RPMI8226 (cell line): ENCODE measurements at places on chromosomes 1 and 21.

- DNase-seq, result no peak
Observed at GRCh38 chr21:27250366-27250765, 283.5 kb upstream of the ADAMTS5 start.

DNA sequence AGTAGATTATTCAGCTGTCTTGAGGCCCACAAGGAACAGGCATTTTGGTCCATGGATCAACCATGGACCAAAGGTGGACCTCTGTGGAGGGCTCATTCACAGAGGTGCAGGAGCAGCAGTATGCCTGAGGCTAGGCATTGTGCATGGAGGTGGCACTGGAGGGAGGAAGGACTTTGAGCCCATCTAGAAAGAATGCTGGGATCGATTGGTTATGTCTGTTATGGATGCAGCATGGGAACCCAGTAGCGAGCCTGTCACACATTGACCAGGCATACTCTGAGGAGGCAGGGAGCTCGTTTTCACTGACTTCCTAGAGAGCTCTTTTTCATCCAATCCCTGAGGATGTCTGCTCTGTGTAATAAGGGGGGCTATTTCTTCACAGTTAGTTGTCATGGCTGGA is 75.5 kb downstream of the KCNN3 start:
- no peak for DNase-seq

DNA sequence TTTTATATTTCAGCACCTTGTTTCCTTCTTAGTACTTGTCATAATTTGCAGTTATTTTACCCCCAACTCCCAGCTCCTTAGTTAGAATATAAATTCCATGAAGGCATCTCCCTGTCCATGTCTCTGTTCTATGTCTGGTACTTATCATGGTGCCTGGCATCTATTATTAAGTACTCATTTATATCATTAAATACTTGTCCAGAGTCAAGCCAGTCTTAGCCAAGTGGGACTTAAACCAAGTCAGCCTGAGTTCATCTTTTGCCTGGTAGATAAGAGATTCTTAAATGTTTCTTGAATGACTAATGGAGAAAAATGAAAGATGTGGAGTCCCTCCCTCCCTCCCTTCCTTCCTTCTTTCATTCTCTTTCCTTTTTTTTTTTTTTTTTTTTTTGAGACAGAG is 9.4 kb downstream of the SLC25A44 start:
- DNase-seq, result no peak

- DNase-seq, result no peak
Observed at GRCh38 chr1:110800079-110800478, 72.9 kb upstream of the CD53 start.

GRCh38 chr1:115198938-115199337 is 109.6 kb upstream of the TSPAN2 start:
- peak; percentile 21 for DNase-seq

- DNase-seq, result peak; percentile 35
Observed at GRCh38 chr1:87953732-87954344, 625.2 kb downstream of the LMO4 start.

DNA sequence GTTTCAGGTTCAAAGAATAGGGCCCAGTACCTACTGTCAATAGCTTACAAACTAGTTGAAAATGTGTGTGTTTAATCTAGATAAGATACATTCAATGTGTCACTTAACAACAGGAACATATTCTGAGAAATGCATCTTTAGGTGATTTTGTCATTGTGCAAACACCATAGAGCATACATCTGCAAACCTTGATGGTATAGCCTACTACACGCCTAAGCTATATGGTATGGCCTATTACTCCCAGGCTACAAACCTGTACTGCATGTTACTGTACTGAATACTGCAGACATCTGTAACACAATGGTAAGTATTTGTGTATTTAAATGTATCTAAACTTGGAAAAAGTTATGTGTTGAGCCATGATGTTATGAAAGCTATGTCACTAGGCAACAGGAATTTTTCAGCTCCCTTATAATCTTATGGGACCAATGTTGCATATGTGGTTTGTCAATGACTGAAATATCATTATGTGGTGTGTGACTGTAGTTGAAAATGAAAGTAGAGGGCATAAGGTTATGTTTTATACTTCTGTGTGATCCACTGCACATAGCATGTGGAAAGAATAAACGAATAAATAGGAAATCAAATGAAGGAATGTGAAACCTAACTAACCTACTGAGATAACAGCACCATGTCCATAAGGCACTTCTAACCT is 129.0 kb upstream of the CAMK1G start:
- no peak for DNase-seq

GRCh38 chr1:206496131-206496793 is 11.1 kb upstream of the RASSF5 start:
- peak; percentile 43 for DNase-seq

DNA sequence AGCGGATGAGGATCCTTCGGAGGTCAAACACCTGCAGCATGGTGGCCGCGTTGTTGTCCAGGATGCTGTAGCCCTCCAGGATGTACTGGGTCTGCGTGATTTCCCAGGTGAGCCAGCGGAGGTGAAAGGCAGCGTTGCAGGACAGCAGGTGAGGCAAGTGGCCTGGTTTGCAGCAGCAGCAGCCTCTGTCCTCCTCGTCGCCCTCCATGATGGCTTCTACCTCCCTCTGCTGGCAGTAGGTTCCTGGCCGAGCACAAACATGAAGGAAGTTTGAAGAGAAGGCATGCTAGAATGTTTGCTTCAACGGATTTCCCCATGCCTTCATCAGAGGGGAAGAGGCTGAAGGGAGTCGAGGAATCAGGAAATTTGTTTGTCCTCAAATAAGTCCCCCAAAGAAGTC is 74.7 kb downstream of the NTPCR start:
- peak; percentile 70 for DNase-seq

DNA sequence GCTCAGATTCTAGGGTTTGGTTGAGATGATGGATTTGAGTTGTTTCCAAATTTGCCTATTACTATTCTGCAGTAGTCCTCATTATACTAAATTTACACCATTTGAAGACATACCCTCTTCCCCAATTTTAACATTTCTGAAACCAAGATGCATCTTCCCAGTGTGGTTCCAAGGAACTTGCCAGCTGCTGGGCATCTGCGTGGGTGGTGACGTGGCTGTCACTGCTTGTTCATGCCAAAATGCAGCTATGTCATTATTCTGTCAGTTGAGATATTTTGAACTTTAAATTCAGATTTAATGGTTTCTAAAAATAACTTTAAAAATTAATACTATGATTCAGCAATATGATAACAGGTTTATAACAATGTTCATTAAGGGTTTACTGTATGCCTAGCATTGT is 1.2 kb downstream of the ZFP69 start:
- no peak for DNase-seq

DNA sequence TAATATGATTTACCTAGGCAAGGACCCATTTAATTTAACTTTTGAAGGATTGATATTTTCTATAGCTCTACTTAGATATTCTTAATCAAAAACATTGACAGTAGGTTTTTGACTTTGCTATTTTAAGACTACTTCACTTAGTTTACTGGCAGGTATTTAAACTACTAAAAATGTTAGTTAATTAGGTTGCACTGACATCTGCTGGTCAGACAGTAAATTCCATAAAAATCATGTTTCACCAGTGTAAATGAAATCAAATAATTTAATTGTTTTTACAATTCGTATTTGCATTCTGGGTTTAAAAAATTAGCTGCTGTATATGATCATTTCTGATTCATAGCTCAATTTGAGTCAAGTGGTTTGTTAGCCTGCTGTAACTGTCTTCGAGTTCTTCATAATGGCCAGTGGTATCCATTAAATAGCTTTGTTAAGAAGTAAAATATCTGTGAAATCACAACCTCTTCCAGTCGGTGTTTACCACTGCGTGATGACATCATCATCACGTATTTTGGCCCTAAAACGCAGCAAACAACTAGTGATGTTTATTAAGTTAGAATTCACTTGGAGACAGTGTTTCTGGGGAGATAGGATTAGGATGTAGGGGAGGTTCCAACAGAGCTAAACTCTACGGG is 26.2 kb downstream of the EXTL2 start:
- DNase-seq, result peak; percentile 8

DNA sequence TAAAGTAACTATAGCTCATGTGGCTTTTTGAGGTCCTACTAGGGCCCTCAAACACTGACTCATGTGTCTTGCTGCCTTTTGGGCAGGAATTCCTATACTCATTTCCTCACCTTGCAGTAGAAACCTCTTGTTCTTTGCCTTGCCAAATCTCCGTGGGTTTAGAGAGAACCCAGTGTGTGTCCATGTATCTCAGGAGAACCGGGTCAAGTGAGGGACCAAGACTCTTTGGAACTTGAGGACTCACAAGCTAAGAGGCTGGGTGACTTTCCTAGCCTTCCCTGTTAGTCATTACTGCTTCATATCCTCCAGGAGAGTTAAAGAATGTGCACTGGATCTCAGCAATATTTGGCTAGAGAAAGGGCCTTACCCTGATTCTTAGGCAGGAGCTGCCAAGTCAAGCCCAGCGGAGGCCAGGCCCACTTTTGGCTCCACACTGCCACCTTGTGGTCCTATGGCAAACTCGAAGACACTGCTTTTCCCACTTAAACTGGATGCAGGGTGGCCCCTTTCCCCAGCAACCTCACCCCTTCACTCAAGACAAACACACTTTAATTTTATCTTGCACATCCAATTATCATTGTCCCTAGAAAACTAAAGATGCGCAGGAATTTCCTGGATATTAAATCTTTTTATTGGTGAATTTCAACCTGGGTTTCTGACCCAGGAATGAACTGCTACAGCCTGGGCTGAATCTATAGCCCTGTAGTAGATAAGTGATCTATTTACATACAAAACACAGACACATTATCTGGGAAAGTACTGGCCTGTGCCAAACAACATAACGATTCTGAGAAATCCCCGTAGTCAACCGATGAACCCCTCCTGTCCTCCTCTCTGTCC is 10.6 kb downstream of the AVPR1B start:
- peak; percentile 88 for DNase-seq

GRCh38 chr1:153422450-153423068 is 6.2 kb downstream of the S100A7A start:
- DNase-seq, result peak; percentile 83

DNA sequence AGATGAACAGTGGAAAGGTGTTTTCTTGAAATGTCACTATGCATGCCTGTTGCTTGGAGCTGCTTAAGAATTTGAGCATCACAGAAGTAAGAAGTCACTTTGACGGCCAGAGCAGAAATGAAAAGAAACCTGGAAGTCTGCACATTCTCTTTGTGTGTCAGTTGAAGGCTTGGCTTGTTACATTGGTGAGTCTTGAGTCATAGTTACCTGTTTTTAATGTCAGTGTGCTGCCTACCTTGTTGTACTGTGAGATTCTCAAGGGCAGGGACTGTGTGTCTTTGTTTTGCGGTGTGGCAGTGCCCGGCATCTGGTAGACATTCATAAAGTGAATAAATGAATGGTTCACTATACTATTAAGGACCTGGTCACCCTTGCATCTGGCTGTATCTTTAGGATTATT is 9.9 kb downstream of the OTUD3 start:
- DNase-seq, result no peak

DNA sequence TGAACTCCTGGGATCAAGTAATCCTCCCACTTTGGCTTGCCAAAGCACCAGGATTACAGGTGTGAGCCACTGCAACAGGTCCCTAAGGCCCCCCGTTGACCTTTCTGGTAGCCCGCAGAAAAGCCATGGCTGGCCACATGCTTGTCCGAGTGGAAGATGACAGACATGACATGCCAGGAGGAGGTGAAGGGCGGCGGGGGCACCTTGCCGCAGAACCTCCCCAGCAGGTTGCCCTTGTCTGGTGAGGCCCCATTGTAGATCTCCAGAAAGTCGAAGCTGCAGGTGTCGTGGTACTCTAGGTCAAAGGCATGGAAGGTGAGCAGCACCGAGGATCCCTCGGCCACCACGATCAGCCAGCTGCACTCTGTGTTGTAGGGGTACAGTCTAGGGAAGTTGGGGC is 8.4 kb downstream of the CDCP2 start:
- no peak for DNase-seq

- DNase-seq, result no peak
Observed at GRCh38 chr1:63973005-63973419, 199.2 kb downstream of the ROR1 start.

DNA sequence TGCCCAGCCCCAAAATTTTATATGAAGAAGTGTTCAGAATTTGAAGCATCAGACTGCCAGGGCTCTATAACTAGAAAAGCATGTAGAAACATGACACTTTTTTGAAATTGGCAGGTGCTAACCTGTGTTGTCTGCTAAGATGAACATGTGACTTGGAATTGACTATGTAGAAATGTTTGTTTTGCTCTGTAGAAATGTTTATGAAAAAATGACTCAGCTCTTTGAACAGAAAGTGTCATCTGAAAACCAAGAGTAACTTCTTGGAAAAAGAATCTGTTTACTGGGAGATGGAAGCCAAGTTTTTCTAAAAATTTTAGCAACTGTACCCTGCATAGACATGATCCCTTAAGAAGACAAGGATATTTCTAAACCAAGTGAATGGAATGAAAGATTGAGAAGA is 59.2 kb downstream of the LHX9 start:
- DNase-seq, result no peak

DNA sequence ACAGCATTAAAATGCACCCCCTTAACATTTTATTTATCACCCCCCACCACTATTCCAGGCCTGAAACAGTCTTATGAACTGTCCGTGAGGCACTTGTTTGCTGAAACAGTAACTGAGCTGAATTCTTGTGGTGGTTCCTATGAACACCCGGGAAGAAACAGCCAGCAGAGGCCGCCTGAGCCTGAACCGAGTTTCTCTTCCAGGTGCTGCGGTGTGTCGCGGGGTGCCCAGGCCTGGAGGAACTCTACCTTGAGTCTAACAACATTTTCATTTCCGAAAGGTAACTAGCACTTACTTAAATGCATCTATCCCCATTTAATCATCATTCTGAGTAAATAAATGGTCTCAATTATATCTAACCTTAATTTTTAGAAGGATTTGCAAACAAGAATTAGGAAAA is 66.8 kb downstream of the TBCE start:
- no peak for DNase-seq

GRCh38 chr1:209335178-209335577 is 248.3 kb upstream of the CAMK1G start:
- peak; percentile 42 for DNase-seq

GRCh38 chr21:33686386-33686785 is 44.1 kb downstream of the ITSN1 start:
- no peak for DNase-seq

DNA sequence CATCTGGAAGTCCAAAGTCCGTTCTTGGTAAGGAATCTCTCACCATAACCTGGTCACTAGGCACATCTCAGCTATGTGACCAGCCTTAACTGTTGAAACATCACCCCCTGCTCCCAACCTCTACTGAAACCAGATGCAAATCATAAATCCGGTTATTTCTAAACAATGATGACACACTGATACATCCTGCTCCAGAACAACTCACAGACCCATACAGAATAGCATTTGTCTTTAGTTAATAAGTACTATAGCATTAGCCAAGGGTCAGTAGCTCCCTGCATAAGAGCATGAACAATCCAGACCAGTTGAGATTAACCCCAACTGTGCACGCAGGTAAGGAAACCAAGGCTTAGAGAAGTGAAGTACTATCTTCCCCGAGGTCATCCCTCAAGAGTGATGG is 38.0 kb upstream of the KCTD3 start:
- no peak for DNase-seq
